ENCODE measurements at places on chromosomes 5 and 9.
A peak's percentile ranks its signal among the peaks of the same experiment; 100 is the strongest.

DNA sequence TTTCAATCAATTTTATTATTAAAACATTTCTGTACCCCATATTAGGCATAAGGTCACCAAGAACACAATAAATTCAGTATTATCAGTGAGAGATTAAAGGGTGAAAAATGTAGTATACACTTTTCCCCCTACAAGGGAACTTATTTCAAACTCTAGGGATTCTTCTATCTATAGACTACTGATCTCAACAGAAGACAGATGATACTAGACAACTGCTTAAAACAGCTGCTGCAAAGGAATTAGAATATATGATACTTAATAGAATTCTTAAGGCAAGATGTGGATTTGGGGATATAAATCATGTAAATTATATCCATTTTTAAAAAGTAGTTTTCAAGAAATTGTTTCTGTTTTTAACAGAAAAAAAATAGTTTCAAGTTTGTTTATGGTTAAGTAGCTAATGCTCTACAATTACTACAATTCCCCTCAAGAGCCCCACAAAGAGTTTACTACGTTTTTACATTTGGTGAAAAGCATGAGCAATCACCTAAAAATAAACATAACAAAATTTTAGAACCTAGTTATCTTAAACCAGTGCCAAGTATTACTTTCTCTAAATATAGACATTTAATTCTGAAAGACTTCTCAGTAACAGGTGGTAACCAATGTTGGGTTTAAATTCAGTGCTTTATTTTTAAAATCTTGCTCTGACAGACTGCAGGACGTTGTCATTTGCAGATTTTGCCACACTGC is 6.0 kb downstream of the KIF24 start:
- DNase-seq = no peak

DNA sequence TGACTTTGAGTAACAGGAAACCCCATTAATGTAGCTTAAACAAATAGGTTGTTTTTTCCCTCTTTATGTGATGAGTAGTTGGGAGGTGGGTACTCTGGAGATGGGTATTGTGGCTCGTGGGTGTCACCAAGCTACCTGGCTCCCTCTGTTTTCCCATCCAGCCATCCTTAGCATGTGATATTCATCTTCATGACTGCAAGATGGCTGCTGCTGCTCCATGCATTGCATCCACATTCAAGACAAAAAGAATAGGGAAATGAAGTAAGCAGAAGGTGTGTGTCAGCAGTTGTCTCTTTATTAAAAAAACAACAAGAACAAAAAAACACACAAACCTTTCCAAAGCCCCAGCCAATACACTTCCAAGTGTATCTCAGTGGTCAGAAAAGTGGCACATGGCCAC is 6.5 kb upstream of the ARHGAP26 start:
- DNase-seq = no peak

DNA sequence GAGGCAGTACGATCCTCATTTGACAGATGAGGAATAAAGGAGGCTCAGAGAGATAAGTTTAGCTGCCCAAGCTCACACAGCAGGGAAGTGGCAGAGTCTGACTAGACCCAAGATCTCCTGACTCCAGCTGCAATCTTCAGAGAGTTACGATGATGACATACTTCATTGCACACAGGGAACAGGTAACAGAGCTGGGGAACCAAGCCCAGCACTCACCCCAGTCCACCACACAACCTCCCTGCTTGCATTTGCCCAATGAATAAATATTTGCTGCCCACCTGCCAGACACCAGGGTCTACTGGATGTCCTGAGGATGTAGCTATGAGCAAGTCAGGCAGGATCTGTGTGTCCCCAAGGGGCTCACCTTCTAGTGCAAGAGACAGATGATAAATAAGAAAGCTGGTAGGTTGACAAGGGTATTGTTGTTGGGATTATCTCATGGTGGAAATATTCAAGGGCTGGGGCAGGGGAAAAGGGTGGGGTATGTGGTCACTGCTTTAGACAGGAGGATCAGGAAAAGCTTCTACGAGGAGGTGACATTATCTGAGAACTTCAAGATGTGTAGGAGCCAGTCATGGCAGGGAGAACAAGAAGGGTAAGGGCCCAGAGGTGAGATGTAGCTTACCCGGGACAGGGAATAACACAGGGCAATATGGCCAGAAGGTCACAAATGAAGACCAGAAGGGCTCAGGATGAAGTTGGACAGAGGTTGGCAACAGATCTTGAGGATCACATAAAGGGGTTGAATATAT is 28.6 kb upstream of the CPEB4 start:
- no peak for DNase-seq

- DNase-seq = no peak
Measured at GRCh38 chr9:36559036-36559695, 13.5 kb upstream of the MELK start.

- no peak for DNase-seq
Measured at GRCh38 chr5:89712134-89712700, 697.3 kb downstream of the CETN3 start.

- no peak for DNase-seq
Measured at GRCh38 chr5:138978581-138978980, 103.4 kb upstream of the LRRTM2 start.

GRCh38 chr9:36029765-36030528 is 6.8 kb upstream of the RECK start:
- no peak for DNase-seq

GRCh38 chr5:149572170-149572569 is 9.1 kb upstream of the ARHGEF37 start:
- no peak for DNase-seq

DNA sequence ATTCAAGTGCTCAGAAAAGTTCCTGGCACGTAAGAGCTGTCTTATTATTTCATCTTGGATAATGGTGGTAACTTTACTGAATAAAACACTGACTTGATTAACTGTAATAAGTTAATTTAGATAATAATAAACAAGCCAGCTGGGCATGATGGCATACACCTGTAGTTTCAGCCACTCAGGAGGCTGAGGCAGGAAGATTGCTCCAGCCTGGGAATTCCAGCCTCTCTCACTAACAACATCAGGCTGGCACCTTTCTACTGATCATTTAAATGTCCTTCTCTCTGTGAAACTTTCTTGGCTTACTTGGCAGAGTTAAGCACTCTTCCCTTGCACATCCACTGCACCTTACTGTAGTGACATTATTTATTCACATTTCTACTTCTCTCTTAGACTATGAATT is 20.0 kb downstream of the STOM start:
- DNase-seq = no peak

- no peak for DNase-seq
Measured at GRCh38 chr9:89482901-89483361, 15.0 kb downstream of the SEMA4D start.

- DNase-seq = no peak
Measured at GRCh38 chr5:159642379-159642778, 273.9 kb upstream of the ADRA1B start.

- DNase-seq = no peak
Measured at GRCh38 chr9:1473956-1474634, 423.9 kb downstream of the DMRT2 start.

- peak; percentile 73 for DNase-seq
Measured at GRCh38 chr5:158880483-158881001, 219.2 kb downstream of the EBF1 start.

- DNase-seq = no peak
Measured at GRCh38 chr9:93298498-93299417, 114.8 kb downstream of the WNK2 start.

DNA sequence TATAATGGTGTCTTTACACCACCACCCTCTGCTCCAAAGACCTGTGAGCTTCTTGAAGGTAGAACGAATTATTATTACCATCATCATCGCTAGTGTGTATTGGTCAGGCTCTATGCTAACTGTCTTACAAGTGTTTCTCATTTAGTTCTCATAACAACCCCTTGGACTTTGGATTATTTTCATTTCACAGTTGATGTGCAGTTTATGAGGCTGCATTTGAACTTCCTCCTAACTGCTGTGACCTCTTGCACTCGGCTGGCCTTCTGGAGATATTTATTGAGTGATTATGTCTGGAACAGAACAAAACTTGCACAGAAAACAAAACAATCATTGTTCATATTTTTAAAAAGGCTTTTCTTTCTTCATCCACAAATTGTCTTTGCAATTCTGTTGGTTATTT is 306.3 kb upstream of the SGCD start:
- DNase-seq = no peak

DNA sequence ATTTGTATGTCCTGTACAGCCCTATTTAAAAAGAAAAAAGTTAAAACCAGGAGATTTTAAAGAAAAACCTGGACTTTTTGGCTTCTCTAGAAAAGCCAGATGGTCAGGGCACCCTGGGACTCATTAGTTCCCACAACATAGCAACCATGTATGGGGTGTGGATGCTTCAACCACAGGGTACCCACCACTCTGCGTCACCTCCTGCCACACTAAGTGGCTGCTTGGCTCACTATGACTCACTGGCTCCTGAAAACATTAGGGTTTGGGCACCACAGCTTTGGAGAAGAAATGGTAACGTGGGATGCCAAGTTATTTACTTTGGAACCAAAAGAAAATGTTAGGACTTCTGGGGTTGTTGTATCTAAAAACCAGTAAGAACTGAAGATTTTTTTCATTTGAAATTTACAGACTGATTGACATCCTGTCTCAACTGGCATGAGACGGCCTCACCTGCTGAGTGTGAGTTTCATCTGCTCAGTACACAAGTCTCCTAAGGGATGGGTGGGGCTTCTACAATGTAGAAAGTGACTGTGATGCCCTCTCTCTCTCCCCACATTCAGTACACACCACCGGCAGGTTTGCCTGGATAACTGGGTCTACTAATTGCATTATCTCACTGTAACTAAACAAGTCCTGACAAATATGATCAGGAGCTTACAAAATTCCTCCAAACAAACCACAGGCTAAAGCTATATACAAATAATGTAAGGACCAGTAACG is 103.9 kb downstream of the ESM1 start:
- no peak for DNase-seq

GRCh38 chr9:132548751-132549640 is 33.4 kb upstream of the BARHL1 start:
- DNase-seq = no peak

DNA sequence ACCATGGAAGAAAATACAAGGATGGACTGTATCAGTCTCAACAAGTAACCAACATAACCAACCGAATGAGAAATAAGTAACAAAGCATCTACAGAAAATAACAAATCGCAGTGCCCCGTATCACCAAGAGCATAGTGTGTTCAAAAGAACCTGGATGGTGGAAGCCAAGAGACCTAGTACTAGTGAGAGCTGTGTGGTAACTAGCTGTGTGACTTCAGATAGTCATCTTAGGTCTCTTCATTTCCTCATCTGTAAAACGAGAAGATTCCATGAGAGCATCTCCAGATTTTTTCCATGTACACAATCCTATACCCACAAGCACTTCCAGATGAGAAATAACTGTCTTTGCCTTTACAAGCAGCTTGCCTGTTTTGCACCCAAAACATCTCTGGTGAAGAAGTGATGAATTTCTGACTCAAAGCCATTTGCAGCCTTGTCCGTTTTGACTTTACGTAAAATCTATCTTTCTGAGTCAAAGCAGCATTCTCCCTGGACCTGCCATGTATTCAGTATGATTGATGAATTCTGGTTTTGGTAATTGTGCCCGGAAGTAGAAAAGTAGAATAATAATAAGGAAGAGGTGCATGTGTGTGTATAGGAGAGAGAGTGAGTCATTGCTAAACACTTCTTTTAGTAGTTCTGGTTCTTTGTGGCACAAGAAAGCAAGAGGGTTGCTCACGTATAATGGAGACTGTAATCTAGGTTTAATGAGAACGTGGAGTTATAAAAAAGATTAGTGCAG is 41.0 kb downstream of the AOPEP start:
- DNase-seq = peak; percentile 55

DNA sequence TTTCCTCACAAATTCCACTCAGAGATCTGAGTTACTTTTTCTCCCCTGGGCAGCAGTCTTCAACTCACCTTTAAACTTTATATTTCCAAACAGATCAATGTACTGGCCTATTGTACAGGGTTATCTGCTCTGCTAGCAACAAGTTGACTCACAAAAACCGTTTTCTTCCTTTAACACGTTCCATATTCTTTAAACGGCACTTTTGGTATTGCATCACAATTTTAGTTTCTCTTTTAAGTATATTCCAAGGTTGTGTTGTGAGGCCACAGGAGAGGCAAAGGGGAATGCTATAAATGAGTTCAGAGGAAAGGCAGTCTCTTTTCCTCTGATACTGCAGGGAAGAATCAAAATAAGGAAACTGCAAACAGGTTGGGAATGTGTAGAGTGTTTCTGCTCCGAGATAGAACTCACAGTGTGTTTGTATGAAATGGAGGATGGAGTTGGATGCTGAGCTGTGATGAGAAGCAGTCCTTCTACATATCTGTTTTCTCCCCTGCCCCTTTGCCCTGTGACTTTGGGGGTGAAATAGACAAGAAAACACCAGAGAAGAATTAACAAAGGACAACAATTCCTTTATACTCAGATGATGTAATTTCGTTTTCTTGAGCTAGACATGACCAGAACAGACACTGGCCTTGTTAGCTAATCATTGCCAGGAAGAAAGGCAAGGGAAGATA is 9.9 kb upstream of the ALDOB start:
- DNase-seq = no peak

DNA sequence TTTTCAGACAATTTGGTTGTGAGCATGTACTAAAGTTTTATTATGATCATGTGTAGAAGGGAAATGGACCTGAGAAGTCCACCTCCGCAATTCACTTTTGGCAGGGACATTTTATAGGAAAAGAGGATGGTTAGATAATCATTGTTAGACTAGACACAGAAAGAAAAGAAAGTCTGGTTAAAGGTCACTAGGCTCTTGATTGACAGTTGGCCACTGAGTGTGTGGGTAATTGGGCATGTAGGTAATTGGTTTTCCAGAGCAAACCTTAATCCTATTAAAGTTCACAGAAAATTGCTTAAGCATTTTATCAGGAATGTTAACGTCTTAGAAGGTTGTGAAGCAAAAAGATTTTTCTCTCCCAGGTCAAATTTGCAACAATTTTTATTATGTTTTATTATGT is 158.5 kb upstream of the CLINT1 start:
- DNase-seq = no peak

- DNase-seq = no peak
Measured at GRCh38 chr5:79122973-79123372, 11.4 kb downstream of the BHMT start.

DNA sequence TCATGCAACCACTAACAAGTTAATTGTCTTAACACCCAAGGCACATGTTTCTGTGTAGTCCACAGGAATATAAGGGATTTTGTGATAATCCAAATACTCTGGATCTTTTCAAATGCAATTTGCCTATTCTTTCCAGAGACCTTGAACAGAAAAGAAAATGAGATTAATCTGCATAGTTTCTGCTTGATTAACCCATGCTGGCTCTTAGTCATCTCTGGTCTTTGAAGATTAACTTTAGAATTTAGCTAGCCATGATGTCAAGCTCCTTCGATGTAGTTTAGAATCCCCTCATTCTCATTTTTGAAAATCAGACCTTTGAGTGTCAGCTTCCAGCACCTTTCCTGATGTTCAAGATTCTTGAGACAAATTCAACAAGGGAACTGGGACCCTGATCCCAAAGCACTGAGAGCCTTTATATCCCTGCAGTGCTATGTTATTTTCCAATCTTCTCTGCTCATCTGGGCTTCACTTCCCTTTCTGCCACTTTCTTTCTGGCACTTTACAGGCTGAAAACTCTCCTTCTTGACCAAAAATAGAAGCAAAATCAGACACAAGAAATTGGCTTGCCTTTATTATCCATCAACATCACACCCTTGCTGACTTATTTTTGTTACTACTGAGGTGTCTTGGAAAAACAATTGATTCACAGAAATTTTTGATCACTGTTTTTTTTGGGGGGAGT is 155.5 kb downstream of the PALM2AKAP2 start:
- DNase-seq = no peak

- no peak for DNase-seq
Measured at GRCh38 chr9:121499427-121500164, at the start of gene GGTA1. GGTA1 (minus strand) TSS chr9:121499844; CDS start chr9:121467922, 31,922 bp downstream.

Measured in GM12865 (cell line).